Germinal center (tissue), 1 donor: ENCODE measurements at places on chromosomes 3 and 15.

DNA sequence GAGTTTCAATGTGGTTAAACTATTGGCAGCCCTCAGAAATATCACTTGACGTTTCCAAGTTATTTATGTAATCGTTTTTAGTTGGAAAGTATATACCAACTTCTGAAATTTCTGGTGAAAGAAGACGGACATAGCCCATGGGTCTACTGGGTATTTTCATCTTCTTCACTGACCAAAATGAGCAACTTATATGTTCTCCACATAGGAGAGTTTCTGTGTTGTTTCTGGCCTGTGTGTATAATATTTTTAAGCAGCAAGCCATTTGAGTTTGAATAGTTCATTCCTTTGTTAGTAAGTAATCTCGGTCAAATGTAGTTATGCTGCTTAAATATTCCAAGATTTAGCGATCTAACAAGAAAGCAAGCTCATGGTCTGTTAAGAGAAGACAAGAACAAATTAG lies 57.3 kb downstream of the ADAMTSL3 start:
- no peak for DNase-seq

DNA sequence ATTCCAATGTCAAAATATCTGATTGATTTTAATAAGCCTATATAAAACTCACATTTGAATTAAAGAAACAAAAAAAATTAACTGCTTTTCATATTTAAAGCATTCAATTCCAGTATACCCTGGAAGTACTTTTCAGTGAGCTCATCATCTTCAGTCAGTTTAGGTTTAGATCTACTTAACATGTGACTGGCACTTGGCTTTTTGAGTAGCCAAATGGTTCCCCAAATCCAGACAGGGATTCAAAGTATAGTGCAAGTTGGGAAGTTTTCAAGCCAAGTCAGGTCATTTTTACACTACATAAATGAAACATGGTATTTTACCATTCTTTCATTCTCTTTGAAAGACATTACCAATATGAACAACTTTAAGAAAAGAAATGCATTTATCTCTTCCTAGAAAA lies 57.5 kb downstream of the ATP8B4 start:
- DNase-seq: no peak

- DNase-seq: no peak
These were observed 799 bp downstream of the VPS33B start for GRCh38 chr15:91021516-91022074.

GRCh38 chr3:45034612-45035252 lies 8.6 kb downstream of the CLEC3B start:
- peak; percentile 24 for DNase-seq

DNA sequence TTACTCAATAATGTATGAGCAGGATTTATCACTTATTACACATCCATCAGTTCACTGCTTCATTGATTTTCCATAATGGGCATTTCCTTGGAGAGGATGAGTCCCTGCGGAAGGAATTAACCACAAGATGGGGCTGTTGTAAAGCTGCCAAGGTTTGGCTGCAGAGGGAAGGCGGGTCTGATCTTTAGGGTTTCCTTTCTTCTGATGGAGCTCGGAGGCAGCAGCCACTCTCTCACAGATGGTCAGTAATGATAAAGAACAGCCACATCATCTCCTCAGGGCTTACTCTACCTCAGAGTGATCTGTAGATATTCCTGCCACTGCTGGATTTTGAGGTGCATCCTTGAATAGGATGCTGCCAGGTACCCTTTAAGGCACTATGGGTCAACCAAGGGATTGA lies 115.2 kb downstream of the USP13 start:
- no peak for DNase-seq

GRCh38 chr3:128482666-128483656 lies 10.0 kb downstream of the GATA2 start:
- DNase-seq: no peak

- no peak for DNase-seq
These were observed 75.3 kb downstream of the RFX7 start for GRCh38 chr15:56168394-56168793.

- DNase-seq: peak; percentile 64
These were observed 162.1 kb downstream of the FOXP1 start for GRCh38 chr3:71421475-71421819.

GRCh38 chr3:159796226-159796625 lies 192.4 kb upstream of the IL12A start:
- no peak for DNase-seq

DNA sequence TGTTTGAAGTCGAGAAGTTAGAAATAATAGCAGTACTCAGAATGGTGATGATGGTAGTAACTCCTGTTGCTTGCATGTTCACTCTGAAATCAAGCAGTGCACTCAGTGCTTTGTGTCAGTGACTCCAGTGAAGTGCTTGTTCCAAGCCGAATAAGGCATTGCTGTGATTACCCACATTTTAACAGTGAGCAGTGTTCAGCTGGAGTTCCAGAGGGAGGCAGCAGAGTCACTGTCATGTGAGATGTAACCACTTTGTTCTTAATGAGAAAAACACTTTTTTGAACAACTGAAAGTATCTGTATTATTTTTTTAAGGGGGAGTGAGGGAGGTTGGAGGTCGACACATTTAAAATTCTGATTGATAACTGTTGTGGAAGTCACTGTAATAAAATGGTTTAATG lies 3.7 kb downstream of the MDFIC2 start:
- no peak for DNase-seq

DNA sequence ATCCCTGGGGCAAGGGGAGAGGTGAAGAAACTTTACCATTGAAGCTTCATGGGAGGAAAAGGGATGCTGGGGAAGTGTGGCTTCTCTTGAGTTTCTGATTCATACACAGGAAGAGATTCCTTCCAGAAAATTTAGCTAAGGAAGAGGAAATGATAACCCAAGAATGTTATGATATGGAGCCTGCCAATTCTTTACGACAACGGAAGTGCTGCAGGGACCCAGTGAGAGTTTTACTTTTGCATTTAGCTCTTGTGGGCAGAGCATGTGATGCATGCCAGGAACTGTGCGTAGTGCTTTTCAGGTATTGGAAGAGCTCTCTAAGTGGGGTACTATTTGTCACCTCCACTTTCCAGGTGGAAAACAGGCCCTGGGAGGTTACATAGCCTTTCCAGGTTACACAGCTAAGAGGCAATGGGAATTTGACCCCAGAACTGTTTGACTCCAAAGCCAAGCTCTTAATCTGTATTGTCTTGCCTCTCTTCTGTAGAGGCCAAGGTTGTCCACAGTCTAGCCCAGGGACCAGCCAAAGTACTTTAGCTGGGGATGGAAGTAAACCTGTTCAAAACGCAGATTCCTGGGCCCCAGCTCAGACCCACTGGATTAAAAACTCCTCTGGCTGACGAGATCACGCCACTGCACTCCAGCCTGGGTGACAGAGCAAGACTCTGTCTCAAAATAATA lies 23.0 kb downstream of the CMTM7 start:
- no peak for DNase-seq

DNA sequence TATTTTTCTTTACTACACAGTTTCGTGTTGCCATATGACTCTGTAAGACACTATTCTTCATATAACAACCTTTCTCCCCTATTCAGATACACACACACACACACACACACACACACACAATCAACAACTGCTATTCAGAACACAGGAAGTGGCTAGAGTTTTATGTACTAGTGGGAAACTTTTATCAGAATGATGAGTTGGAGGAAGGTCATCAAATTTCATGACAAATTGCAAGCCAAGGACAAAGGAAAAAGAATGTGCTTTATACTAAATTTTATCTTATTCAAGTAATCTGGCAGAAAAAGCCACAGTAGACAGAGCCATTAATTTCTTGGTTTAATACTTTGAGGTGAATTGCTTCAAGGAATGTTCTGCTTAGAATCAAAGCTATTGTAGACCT lies 899.8 kb downstream of the ROBO2 start:
- no peak for DNase-seq

- no peak for DNase-seq
These were observed 368.4 kb downstream of the MECOM start for GRCh38 chr3:169295126-169295525.

DNA sequence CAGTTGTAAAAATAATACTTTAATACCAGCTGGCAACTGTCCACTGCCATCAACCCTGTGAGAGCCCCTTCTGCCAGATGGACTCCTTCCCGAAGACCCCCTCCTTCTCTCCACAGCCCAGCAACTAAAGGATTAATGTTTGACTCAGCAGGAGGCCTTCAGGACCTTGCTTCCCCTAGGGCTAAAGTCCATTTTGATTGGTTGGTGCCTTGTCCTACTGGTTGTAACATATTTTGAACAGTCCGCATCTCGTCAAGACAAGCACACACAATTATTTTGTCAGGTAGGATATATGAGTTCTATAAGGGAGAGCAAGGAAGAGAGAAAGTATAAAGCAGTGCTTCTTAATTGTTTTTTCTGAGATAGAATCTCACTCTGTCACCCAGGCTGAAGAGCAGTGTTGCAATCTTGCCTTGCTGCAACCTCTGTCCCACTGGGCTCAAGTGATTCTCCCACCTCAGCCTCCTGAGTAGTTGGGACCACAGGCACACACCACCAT lies 18.6 kb downstream of the ACOX2 start:
- DNase-seq: no peak

- no peak for DNase-seq
These were observed 263.2 kb downstream of the NLGN1 start for GRCh38 chr3:173660645-173661299.

GRCh38 chr3:185824051-185825005 lies 514 bp downstream of the IGF2BP2 start:
- DNase-seq: peak; percentile 10

- no peak for DNase-seq
These were observed 815.1 kb downstream of the VGLL3 start for GRCh38 chr3:86175593-86176444.

DNA sequence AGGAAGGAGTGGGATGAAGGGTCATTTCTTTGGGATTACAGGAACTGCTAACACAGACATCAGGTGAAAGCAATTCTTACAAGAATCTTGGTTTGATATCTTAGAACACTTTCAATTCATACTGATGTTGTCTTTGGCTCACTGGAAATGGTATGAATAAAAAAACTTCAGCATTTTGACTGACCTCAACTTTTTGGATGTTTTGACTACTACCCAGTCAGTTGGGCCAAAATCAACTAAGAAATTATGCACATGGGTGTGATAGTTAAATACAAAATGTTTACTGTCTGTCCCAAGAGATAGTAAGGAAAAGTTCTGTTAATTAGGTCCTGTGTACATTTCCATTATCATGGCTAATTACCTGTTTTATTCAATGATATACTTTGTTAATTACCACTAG lies 165.5 kb upstream of the LRIG1 start:
- no peak for DNase-seq

- peak; percentile 30 for DNase-seq
These were observed 1.2 kb upstream of the SNAPC5 start for GRCh38 chr15:66498501-66499386.

DNA sequence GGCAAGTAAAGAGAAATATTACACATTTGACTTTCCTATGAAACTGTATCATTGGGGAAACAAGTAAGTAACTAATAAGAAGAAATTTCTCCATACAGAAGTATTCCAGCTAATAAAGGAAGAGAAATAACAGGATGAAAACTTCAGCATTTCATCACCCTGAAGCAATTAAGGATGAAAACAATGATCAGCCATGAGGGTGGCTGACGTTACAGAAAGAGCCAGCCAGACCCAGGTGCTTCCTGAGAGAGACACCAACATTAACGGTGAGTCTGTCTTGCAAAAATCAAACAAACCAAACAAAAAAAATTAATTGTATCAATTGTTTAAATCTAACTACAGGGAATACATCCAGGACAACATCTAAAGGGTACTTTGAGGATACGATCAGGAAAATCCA lies 190.0 kb downstream of the ARRDC4 start:
- DNase-seq: no peak

DNA sequence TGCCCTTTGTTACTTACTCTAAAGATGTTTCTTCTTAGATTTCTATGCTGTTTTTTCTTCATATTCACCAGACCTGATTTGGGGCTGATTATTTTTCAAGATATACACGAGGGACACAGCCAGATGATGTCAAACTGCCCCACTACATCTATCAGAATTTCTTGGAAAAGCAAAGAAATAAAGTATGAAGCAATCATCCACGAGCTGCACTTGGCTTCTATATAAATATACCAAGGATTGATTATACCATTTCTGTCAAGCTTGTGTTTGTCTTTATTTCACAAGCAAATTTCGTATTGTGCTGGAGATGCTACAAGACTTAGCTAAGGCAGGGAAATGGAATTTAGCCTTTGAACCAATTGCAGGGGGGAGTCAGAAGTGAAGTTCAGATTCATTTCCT lies 715.1 kb upstream of the NR2F2 start:
- no peak for DNase-seq

DNA sequence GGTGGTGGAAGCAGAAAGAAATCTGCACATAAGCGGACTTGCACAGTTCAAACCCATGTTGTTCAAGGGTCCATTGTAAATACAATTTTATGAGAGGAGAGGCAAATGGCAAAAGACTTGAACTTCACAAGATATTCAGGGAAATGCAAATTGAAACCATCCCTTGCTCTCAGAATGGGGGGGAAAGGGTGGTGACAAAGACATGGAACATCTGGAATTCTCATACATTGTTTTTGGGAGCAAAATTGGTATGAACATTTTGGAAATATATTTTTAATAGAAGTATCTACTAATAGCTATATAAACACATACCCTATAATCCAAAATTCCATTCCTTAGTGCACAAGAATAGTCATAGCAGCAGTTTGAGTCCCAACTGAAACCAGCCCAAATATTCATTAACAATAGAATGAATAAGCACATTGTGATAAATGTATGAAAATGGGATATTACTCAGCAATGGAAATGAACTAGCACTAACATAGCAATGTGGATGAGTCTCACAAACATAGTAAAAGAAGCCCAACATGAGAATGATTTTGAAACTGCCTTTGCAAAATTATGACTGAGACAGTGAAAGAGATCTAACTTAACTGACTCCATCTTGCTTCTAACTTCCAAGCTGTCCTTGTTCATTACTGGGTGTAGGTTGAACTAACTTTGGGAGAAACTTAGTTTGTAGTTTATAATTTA lies 77.2 kb downstream of the CD200R1L start:
- no peak for DNase-seq

GRCh38 chr15:31477851-31478701 lies 151.4 kb downstream of the KLF13 start:
- DNase-seq: no peak

GRCh38 chr3:118772547-118773011 lies 262.1 kb downstream of the IGSF11 start:
- no peak for DNase-seq

- no peak for DNase-seq
These were observed 53.2 kb upstream of the ZNF148 start for GRCh38 chr3:125428216-125428830.

DNA sequence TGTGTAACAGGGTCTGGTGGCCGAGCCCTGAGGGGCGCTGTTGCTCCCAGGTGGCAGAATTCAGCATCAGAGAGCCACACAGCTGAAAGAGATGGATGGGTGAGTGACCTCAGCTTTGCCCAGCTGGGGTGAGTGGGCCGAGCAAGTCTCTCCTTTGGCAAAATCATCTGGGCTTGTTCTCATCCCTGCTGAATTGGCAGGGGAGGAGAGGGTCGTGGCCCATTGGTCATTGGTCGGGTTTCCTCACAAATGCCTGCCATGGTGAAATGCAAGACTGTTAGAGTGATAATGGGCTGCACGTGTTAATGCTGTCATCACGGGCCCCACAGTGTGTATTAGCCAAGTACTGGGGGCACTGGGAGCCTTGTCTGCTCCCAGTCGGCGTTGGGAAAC lies 15.9 kb downstream of the ABHD2 start:
- no peak for DNase-seq

- no peak for DNase-seq
These were observed 74.7 kb downstream of the WDR76 start for GRCh38 chr15:43901495-43901894.

GRCh38 chr3:158912188-158912587 lies 110.3 kb downstream of the MFSD1 start:
- DNase-seq: no peak

- peak; percentile 73 for DNase-seq
These were observed 588 bp upstream of the VIPR1 start for GRCh38 chr3:42501681-42502428.
